Keratinocyte (primary cell): ENCODE measurements at places on chromosomes 16 and 17. TPM values are rescaled to one million over a fixed set of nuclear protein-coding genes. Genes with fewer than 3 reads are reported as not detected.

Gene SPOP
- polyA plus RNA-seq, result 24.1 to 27.5 TPM (median 26.0 TPM) in 3 replicates

Gene CCNF
- 1.3 to 8.3 TPM (median 3.5 TPM) in 3 replicates for polyA plus RNA-seq

Gene NUPR1
- polyA plus RNA-seq, result 23.0 to 156 TPM (median 126 TPM) in 3 replicates

Gene TBC1D3E
- polyA plus RNA-seq, result not detected in 3 replicates

Gene ALOXE3
- polyA plus RNA-seq, result 2.0 to 4.6 TPM (median 2.7 TPM) in 3 replicates

Gene CRYBA1
- polyA plus RNA-seq, result not detected in 3 replicates

Gene CDH5
- polyA plus RNA-seq, result 0.02 to 0.05 TPM in 2 of 3 replicates, not detected in the other

DNA sequence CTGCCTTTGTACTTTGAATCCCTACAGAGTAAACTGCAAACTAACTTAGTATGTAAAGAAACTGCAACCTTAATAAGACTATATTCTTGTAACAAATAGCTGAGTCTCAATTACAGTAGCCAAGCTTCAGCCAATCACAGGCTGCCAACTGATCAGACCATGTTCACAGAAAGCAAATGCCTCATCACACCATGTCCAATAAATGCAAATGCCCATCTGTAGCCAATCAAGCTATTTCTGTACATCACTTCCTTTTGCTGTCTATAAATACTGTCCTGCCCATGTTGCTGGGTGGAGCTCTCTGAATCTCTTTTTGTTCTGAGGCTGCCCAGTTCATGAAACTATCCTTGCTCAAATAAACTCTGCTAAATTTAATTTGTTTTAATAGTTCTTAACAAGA lies 531.7 kb upstream of the TOM1L1 start:
- no peak for DNase-seq
- no peak overlapping the region for H3K4me3 ChIP-seq
- H3K4me1 ChIP-seq, result no peaks in the 10 kb centered on the region
- H3K36me3 ChIP-seq, result no peaks in the 10 kb centered on the region

GRCh38 chr17:42402117-42402516 lies 13.9 kb upstream of the STAT3 start:
- peaks cover 12% of the 10 kb centered on the region for H3K4me1 ChIP-seq
- H3K4me3 ChIP-seq, result no peak overlapping the region
- no peaks in the 10 kb centered on the region for H3K27me3 ChIP-seq
- H3K27ac ChIP-seq, result no peak overlapping the region

DNA sequence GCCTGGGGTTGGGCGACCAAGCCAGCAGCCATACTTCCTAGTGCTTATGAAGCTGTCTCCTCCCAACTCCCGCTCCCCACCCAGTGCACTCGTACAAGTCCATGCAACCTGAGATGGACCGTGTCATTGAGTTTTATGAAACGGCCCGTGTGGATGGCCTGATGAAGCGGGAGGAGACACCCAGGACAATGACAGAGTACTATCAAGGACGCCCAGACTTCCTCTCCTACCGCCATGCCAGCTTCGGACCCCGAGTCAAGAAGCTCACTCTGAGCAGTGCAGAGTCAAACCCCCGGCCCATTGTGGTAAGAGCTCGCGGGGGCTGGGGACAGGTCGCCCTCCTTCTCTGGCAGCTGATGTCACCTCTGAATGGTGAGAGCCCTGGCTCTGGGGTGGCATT lies 11.0 kb upstream of the KATNB1 start:
- H3K27ac ChIP-seq, result no peak overlapping the region
- no peaks in the 10 kb centered on the region for H3K27me3 ChIP-seq
- no peak for DNase-seq
- no peak overlapping the region for H3K4me3 ChIP-seq
- H3K4me1 ChIP-seq, result no peaks in the 10 kb centered on the region

- no peak overlapping the region for H3K4me3 ChIP-seq
- peaks cover 15% of the 10 kb centered on the region for H3K36me3 ChIP-seq
- H3K4me1 ChIP-seq, result peaks cover 32% of the 10 kb centered on the region
Measured at GRCh38 chr17:76576189-76576588, 9.5 kb downstream of the ST6GALNAC2 start.

GRCh38 chr17:81323411-81323868 lies 28.3 kb upstream of the SLC38A10 start:
- no peak overlapping the region for H3K27ac ChIP-seq
- H3K4me1 ChIP-seq, result peaks cover 9% of the 10 kb centered on the region
- H3K4me3 ChIP-seq, result no peak overlapping the region

GRCh38 chr17:37737971-37738370 lies 6.9 kb downstream of the HNF1B start:
- H3K27ac ChIP-seq, result no peak overlapping the region
- DNase-seq, result no peak
- peaks cover 54% of the 10 kb centered on the region for H3K27me3 ChIP-seq
- no peaks in the 10 kb centered on the region for H3K36me3 ChIP-seq

DNA sequence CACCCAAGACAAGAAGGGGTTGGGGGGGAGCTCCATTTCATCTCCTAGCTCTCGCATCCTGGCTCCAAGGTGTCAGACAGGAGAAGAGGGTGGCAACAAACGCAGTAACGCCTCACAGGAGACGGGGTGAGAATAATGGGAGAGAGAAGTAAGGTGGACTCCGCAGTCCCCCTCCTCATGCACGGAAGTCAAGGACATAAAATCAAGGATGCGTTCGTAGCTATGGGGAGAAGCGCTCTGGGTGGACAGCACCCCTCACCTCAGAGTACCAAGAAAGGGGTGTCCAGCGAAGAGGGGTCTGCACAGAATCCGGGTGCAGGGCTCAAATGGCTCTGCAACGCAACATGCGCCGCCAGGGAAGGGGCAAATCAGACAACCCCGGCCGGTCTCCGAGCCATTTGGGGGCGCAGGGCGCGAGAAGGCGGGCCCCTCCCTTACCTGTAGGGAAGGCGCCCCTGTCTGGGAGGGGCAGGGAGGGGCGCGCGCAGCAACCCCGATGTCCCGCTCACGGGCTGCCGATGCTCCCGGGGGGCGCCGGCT lies 555 bp downstream of the HDAC5 start:
- H3K27ac ChIP-seq, result peak overlapping the region; percentile 18
- peaks cover 9% of the 10 kb centered on the region for H3K27me3 ChIP-seq
- no peak for DNase-seq
- H3K4me3 ChIP-seq, result peak overlapping the region; percentile 49
- H3K4me1 ChIP-seq, result peaks cover 9% of the 10 kb centered on the region
- H3K36me3 ChIP-seq, result no peaks in the 10 kb centered on the region

DNA sequence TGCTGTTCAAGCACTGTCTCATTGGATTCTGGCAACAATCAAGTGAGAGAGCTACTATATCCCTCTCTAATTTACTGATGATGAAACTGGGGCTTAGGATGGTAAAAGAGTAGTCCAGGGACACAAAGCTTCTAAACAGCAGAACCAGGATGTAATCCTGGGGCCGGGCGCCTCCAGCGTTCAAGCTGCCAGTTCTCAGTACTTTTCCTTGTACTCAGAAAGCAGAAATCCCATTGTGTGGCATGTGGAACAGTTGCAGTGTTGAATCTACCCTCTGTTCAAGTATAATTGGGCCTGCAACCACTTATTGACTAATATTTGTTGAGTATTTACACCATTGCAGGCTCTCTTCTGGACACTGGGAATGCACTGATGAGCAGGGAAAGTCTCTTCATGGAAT lies 14.5 kb upstream of the CDH13 start:
- H3K36me3 ChIP-seq, result no peaks in the 10 kb centered on the region
- H3K4me1 ChIP-seq, result no peaks in the 10 kb centered on the region
- DNase-seq, result no peak
- H3K27ac ChIP-seq, result no peak overlapping the region
- no peak overlapping the region for H3K4me3 ChIP-seq
- H3K27me3 ChIP-seq, result peaks cover 13% of the 10 kb centered on the region

DNA sequence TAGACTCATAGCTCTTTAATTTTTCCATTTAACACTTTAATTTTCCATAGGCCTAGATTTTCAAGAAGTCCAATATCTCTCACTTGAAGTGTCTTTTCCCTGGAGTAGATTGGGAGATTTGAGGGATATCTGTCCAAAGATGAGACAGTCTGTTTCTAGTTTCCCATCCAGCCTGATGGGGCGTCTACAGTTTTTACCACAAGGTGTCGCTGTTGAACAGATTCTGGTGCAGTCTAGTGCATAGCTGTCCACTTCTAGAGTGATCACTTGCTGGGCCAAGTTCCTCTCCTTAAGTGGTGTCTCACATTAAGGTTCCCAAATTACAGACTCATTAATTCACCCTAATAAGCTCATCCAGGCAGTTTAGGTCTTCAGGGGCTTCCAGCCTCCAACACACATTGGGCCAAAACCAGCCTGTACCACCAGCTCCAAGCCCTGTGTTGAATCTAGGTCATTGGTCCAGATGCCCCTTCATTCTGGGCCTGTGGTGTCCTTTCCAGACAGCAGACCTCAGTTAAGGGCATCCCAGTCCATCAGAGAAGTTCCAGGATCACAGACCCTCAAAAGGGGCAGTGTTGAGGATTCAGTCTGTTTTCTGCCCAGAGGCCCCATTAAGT lies 9.4 kb downstream of the SNX20 start:
- no peaks in the 10 kb centered on the region for H3K27me3 ChIP-seq
- no peak overlapping the region for H3K4me3 ChIP-seq
- no peaks in the 10 kb centered on the region for H3K36me3 ChIP-seq
- H3K27ac ChIP-seq, result no peak overlapping the region
- no peaks in the 10 kb centered on the region for H3K4me1 ChIP-seq

DNA sequence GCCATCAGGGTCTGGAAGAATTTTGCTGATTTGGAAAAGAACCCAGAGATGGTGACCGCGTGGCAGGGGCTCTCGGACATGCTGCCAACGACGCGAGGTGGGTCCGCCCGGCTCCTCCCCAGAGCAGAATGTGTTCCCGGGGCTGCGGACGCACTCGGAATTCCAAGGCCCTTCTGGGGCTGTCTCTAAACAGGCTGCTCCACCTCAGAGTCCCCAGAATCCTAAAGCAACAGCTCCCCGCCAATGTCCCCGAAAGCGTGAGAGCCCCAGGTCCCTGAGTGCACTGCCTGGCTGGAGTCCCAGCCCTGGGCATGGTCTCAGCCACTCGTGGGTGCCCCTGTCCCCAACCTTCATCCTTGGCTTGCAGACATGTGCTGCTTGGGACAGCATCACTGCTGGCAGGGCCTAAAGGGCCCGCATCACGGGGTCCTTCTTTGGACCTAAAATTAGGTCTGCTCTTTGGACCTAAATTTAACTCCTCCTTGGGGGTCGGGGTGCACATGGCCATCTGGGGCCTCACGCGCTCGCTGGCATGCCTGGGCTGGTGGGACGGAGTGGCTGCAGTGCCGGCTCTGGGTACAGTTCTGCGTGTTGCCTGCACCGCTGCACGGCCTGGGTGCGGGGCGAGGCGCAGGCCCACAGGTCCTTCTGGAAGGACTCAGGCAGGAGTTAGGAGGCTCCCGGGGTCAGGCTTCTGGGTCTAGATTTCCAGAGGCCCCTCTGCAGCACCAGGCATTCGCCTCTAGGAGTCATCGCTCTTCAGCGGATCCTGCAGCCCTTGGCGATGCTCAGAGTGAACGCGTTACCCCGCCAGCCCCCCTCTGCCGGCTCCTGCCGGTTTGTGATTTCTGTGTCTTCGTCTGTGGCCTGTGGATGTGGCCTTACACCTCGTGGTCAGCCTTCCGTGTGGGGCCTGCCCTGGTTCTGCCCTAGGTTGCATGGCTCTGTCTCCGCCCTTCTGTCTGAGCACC lies 41.9 kb upstream of the CHMP6 start:
- H3K36me3 ChIP-seq, result peaks cover 13% of the 10 kb centered on the region
- H3K4me1 ChIP-seq, result no peaks in the 10 kb centered on the region
- no peaks in the 10 kb centered on the region for H3K27me3 ChIP-seq
- H3K4me3 ChIP-seq, result no peak overlapping the region

GRCh38 chr16:89308391-89309333 lies 91.2 kb downstream of the ZNF778 start:
- H3K4me1 ChIP-seq, result peaks cover 5% of the 10 kb centered on the region
- H3K4me3 ChIP-seq, result no peak overlapping the region
- peaks cover 30% of the 10 kb centered on the region for H3K36me3 ChIP-seq

- H3K27me3 ChIP-seq, result no peaks in the 10 kb centered on the region
- no peak overlapping the region for H3K4me3 ChIP-seq
- no peaks in the 10 kb centered on the region for H3K4me1 ChIP-seq
- no peak for DNase-seq
Measured at GRCh38 chr17:10217916-10218315, 19.5 kb upstream of the GAS7 start.
